Stimulated activated CD4-positive, alpha-beta T cell treated with anti-CD3 and anti-CD28 coated beads, Interleukin-15, amount 100 ng/mL, for 1 hour (primary cell): ENCODE measurements at places on chromosomes 5 and 9.

DNA sequence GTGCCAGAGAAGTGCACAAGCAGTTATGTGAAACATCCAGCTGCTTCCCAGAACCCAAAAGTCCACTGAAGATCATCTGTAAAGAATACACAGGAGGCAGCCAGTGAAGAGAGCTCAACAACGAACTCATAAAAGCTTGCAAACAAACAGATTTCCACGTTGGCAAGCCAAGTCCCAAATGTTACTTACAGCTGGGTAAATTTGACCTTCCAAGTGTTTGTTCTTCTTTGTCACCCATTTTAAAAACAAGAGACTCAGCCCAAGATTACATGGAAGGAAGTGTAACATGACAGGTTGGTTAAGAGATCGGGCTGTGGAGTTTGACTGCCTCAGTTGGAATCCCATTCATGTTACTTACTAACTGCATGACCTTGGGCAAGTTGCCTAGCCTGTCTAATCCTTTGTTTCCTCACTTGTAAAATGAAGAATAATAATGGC lies 174.9 kb upstream of the PAPPA start:
- DNase-seq, result no peak

GRCh38 chr5:21143686-21144085 lies 1155.7 kb upstream of the CDH18 start:
- no peak for DNase-seq

- peak; percentile 39 for DNase-seq
These were observed 2.7 kb upstream of the NSMF start for GRCh38 chr9:137461663-137462395.

GRCh38 chr9:4985386-4986266 lies 554 bp downstream of the JAK2 start:
- DNase-seq, result no peak

DNA sequence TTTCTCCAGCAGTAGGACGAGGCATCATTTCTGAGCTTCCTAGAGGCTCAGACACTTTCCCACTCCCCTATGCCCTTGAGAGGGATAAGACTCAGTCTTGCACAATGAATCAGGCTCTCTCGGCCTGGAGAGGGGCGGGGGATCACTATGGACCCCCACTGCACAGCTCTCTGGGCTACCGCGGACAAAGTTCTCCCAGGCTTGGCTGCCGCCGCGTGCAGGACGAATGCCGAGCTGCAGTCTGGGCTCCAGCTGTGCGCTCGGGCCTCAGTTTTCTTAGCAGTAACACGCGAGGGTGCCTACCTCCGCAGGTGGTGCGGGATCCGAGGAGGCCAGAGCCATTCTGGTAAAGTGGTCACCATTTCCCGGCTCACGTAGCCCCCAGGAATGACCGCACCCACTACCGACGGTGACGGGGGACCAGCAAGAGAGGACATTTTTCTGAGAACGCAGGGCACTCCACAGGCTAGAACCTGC lies 3.4 kb upstream of the MYORG start:
- DNase-seq, result no peak

DNA sequence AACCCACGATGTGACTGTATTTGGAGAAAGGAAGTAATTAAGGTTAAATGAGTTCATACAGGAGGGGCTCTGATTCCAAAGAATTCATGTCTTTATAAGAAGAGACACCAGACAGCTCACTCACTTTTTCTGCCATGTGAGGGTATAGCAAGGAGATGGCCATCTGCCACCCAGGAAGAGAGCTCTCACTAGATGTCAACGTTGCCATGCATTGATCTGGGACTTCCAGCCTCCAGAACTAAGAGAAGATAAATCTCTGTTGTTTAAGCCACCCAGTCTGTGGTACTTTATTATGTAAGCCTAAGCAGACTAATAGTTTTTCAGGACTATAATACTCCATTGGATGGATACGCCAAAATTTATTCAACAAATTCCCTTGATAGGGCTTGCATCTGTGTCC lies 89.8 kb upstream of the RAD23B start:
- no peak for DNase-seq

DNA sequence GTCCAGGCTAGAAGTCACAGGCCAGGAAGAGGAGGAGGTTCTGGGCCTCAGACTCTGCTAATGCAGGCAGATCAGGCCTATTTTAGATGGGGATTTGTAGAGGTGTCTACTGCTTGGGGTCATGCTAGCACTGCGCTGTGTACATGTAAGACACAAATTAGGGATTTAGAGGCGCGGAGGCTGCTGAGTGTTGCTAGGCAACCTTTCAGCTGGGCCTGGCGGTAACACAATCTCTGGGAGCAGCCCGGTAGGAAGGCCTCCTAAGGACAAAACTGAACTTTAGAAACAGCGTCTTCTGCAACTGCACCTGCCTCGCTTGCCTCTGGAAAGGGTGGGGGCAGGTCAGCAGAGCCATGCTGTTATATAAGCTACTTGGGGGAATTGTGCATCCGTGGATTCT lies 147.9 kb downstream of the MACROH2A1 start:
- DNase-seq, result no peak

GRCh38 chr5:4196744-4197143 lies 601.1 kb downstream of the IRX1 start:
- no peak for DNase-seq
